Brain pericyte (primary cell): ENCODE measurements at places on chromosomes 2 and 18.

DNA sequence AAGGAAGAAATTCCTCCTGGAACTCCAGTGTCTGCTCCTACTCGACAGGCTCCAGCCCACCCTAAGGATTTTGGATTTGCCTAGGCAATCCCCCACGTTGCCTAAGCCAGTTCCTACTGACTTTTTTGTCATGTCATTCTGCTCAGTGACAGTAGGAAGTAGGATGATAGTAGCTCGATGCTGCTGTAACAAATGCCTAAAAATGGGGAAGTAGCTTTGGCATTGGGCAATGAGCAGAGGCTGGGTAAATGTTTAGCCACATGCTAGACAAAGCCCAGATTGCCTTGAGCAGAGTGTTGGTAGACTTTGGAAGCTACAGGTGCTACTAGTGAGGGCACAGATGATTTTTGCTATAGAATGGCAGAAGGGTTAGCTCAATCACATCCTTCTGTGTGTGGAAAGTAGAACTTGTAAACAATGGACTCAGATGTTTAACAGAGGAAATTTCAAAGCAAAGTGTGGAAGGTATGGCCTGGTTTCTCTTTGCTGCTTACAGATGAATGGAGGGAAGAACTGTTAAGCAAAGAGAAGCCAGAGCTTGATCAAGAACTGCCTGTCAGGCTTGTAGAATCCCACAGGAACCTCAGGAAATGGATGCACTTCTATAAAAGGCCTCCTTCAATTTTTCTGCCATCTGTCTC lies 154.8 kb downstream of the RNF144A start:
- DNase-seq, result no peak

GRCh38 chr2:18558458-18558857 lies 2.0 kb downstream of the RDH14 start:
- DNase-seq, result no peak

GRCh38 chr18:48562075-48562474 lies 23.2 kb downstream of the CTIF start:
- no peak for DNase-seq

GRCh38 chr2:168801961-168802858 lies at the start of gene NOSTRIN:
NOSTRIN (plus strand) TSS chr2:168802637; CDS start chr2:168802647, 10 bp downstream.
- no peak for DNase-seq
